Activated CD4-positive, alpha-beta memory T cell treated with anti-CD3 and anti-CD28 coated beads for 36 hours (primary cell): ENCODE measurements at places on chromosomes 11 and 22.
A peak's percentile ranks its signal among the peaks of the same experiment; 100 is the strongest.

- DNase-seq, result no peak
Measured at GRCh38 chr22:30869667-30870395, 98.7 kb downstream of the MORC2 start.

DNA sequence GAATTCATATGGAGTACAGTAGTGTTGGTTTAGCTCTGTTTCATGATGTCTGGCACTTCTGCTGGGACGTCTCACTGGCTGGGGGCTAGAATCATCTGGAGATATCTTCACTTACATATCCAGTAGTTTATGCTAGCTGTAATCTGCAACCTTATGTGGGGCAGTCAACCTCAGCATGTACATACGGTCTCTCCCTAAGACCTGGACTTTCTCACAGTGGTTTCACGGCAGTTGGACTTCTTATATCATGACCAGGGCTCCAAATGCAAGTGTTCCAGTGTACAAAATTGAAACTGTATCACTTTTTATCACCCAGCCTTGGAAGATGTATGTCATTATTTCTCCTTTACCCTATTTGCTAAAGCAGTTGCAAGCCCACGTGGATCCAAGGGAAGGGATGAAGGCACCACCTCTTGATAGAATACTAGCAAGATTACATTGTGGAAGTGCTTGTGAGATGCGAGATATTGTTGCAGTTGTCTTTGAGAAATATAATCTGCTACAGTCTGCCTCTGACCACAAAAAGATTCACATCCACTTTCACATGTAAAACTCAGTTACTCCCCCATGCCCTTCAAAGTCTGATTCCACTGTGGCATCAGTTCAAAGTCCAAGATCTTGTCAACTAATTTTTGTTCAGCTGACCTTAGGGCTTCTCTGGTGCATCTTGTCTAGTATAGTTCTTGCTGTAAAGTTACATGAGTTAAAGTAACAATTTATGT lies 316.6 kb upstream of the NCAM1 start:
- DNase-seq, result no peak

DNA sequence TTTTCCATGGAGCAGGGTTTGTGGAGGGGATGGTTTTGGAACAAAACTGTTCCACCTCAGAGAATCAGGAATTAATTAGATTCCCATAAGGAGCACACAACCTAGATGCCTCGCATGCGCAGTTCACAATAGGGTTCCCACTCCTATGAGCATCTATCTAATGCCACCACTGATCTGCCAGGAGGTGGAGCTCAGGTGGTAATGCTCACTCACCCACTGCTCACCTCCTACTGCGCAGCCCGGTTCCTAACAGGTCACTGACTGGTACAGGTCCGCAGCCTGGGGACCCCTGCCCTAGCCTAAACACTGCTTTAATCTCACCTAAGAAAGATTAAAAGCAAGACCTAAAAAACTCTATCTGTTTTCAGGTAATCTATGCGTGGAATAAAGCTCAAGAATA lies 553.0 kb downstream of the JRKL start:
- DNase-seq, result no peak

- no peak for DNase-seq
Measured at GRCh38 chr11:86787018-86787536, 13.3 kb upstream of the PRSS23 start.

DNA sequence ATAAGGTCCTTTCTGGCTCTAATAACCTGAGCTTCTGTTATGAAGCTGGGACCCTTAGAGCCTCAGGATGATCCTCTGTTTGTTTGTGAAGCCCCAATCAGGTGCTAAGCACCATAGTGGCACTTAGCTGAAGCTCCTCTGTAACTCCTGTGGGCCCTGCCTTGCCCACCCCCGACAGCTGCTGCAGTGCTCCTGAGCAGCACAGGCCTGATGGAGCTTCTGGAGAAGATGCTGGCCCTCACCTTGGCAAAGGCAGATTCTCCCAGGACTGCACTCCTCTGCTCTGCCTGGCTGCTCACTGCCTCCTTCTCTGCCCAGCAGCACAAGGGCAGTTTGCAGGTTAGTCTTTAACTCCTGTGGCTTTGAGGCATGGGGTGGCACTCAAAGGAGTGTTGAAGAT lies 19.0 kb upstream of the CCDC134 start:
- DNase-seq, result peak; percentile 29

- DNase-seq, result no peak
Measured at GRCh38 chr22:32413719-32414118, 1.7 kb upstream of the RTCB start.

DNA sequence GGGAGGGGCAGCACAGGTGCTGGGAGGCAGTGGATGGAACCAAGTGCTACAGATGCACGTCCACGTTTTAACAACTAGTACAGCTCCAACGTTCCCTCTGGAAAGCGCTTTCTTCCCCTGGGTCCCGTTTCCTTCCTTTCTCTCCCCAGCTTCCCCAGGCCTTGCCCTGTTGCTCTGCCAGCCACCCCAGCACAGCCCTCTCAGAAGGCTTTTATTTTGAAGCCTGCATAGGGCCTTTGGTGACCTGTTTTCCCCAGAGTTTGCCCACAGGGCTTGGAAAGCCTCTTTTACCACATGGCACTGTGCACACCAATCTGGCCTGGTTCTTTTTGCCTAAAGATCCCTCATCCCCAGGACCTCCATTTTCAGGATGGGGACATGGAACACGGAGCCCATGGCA lies 13.9 kb upstream of the NCF4 start:
- DNase-seq, result no peak

GRCh38 chr11:85893395-85893794 lies 38.2 kb downstream of the CCDC83 start:
- DNase-seq, result no peak

- no peak for DNase-seq
Measured at GRCh38 chr11:18772211-18772610, 19.4 kb downstream of the PTPN5 start.

DNA sequence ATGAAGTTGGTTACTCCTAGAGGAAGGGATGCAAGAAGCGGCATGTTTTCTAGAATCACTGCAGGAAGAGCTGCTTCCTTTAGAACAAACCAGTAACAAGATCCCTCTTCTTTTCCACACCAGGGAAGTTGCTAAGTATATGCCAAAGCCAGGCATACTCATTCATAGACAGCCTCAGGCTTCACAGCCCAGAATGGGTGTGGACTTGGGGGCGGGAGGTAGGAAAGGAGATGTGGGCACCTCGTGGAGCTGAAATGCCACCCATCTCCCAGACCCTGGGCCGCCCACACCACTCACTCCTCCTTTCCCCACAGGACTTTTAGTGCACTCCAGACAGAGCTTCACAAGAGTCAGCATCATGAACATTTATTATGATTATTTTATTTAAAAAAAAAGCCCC lies 16.0 kb upstream of the TMEM121B start:
- no peak for DNase-seq

- DNase-seq, result no peak
Measured at GRCh38 chr11:19673924-19674729, 38.5 kb upstream of the NAV2 start.

DNA sequence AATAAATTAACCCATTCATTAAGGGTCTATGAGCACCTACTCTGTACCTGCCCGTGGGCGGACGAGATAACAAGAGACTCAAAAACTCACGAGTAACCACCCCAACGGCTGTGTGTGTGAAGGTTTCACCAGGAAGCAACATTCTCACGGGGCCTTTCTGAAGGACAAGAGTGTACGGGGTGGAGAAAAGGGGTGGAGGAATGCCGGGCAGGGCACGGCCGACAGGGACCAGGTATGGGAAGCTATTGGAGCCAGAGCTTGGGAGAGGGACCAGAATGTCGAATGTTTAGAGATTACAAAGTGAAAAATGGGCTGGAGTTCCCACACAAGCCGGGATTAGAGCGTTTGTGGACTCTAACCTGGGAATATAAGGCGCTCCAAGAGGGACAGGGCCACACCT lies 1.6 kb downstream of the KMT5B start:
- peak; percentile 31 for DNase-seq

- DNase-seq, result no peak
Measured at GRCh38 chr11:119673052-119673758, 55.8 kb downstream of the NECTIN1 start.

- DNase-seq, result no peak
Measured at GRCh38 chr11:45879803-45880686, 5.4 kb upstream of the MAPK8IP1 start.

- no peak for DNase-seq
Measured at GRCh38 chr22:48488149-48488551, 1339.5 kb downstream of the BRD1 start.

DNA sequence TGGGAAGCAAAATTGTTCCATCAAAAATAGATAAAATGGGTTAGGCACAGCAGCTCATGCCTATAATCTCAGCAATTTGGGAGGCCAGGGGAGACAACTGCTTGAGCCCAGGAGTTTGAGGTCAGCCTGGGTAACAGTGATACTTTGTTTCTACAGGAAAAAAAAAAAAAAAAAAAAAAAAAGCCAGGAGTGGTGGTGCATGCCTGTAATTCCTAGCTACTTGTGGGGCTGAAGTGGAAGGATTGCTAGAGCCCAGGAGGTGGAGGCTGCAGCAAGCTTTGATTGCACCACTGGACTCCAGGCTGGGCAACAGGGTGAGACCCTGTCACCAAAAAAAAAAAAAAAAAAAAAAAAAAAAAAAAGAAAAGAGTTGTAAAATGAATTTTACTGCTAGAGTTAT lies 49.6 kb downstream of the KIF18A start:
- no peak for DNase-seq

DNA sequence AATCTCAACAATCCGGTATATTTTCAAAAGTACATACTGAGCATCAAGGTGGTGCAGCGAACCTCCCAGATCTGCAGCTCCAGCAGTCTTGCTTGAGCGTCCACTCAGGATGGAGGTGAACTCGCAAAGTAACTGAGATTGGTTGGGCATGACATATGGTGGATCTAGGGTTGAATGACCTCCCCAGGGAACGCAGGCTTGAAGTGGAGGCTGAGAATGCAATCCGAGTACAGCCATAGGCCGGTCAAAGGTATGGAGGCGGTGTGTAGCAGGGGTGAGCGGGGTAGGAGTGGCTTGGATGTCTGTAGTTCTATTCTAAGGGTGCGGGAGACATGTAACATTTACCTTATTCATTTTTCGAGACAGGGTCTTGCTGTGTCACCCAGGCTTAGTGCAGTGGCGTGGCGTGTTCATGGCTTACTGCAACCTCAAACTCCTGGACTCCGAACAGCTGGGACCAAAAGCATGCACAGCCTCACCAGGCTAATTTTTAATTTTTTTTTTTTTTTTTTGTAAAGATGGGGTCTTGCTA lies 631 bp upstream of the C22orf39 start:
- DNase-seq, result peak; percentile 48

GRCh38 chr11:95897731-95898130 lies 26.2 kb downstream of the MTMR2 start:
- no peak for DNase-seq

- DNase-seq, result no peak
Measured at GRCh38 chr11:99571094-99571493, 550.3 kb downstream of the CNTN5 start.

DNA sequence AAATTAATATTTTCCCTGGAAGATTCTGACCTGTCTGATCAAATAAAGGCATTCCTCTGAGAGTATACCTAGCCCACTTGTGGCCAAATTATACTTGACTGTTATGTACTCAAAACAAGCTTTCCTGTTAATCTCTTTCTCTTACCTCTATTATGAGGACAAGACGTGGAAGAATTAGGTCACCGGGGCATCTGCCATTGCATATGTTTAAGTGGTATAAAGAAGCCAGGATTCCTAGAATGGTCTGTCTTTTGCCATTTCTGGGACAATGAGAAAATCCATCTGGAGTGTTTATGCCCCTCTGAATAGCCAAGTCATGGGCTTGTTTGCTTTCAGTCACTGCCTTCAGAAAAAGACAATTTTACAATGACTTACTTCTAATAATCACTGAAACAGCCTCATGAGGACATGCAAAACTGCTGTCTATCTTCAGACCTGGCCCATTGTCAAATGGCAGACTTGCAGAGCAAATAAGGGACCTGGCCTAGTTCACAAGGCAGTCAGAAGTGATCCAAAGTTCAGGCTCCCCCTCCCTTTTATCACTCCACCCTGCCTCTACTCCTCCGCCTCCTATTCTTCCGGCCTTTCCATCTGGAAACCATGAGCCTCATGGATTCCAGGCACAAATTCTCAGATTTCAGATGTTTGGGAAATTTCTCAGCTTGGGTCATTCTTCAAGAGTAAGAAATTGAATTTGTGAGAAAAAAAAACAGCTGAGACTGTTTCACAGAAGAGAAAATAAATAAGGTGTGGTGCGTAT lies 128.1 kb upstream of the LDLRAD3 start:
- DNase-seq, result no peak

DNA sequence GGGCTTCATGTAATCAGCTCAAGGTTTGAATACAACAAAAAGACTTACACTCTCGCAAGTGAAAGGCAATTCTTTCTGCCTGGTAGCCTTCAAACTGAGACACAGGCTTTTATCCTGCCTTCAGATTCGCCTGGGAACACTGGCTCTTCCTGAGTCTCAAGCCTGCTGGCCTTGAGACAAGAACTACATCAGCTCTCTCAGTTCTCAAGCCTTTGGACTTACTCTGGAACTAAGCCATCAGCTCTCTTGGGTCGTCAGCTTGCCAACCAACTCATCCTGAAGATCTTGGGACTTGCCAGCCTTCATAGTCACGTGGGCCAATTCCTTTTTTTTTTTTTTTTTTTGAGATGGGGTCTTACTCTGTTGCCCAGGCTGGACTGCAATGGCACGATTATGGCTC lies 35.7 kb upstream of the LRRC10B start:
- no peak for DNase-seq

GRCh38 chr11:8192016-8192895 lies 23.4 kb upstream of the RIC3 start:
- DNase-seq, result peak; percentile 56

GRCh38 chr22:31425331-31426050 lies 26.1 kb downstream of the DRG1 start:
- no peak for DNase-seq

- peak; percentile 59 for DNase-seq
Measured at GRCh38 chr11:75450826-75451821, 18.1 kb upstream of the KLHL35 start.
